ENCODE measurements at places on chromosomes 4 and X.
A peak's percentile ranks its signal among the peaks of the same experiment; 100 is the strongest.

DNA sequence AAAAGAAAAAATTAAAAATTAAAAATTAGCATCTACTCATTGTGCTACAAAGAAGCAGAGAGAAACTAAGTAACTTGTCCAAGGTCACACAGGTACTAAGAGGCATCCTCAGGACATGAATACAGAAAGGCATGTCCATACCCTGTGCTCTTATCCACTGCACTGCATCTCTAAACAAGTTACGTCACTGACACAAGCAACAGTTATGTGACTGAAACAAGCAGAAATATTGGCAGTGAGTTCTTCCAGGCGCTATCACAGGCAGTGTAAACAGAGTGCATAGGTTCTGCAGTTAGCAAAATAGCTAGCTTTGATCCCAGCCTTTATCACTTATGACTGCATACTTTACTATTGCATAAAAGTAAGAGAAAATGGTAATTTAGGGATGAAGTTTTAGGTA, 7.9 kb downstream of the VEGFC start:
- DNase-seq: no peak

- no peak for DNase-seq
Observed at GRCh38 chr4:65825116-65825753, 154.9 kb upstream of the EPHA5 start.

GRCh38 chrX:26192204-26192603, at the start of gene MAGEB6:
MAGEB6 (plus strand) TSS chrX:26192440; CDS start chrX:26193847, 1,407 bp downstream.
- DNase-seq: no peak

- peak; percentile 93 for DNase-seq
Observed at GRCh38 chrX:72126539-72127140, 5.1 kb downstream of the RTL5 start.

DNA sequence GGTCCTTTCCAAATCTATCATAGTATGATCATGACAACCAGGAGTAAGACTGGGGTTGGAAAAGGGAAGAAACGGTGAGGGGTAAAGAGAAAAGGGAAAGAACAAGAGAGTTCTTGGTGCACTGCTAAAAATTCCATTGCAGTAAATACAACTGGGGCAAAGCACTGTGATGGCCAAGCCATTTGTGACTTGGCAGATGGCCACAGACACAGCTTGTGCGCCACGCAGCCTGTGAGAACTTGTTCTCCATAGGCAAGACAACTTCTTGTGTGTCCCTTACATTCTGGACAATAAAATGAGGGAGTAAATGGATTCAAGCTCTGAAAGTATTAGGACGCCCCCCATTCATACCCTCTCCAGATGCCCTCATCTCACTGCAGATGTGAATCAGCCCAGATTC, 10.9 kb downstream of the MFAP3L start:
- DNase-seq: no peak
